ENCODE measurements at places on chromosomes 4 and X.

- DNase-seq: no peak
Observed at GRCh38 chr4:108849611-108850168, 86.8 kb upstream of the ETNPPL start.

DNA sequence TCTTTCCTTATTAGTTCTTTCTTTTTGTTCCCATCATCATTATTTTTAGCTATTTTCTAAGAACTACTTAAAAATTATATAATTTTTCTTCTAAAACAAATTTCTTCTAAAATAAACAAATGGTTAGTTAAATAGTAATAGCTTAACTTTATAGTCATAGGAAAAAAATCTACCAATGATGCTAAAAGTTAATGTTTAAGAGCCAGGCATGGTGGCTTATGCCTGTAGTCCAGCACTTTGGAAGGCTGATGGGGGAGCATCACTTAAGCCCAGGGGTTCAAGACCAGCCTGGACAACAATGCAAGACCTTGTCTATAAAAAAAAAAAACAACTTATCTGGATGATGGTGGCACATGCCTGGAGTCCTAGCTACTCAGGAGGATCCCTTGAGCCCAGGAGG lies 127.1 kb upstream of the ANXA3 start:
- no peak for DNase-seq

DNA sequence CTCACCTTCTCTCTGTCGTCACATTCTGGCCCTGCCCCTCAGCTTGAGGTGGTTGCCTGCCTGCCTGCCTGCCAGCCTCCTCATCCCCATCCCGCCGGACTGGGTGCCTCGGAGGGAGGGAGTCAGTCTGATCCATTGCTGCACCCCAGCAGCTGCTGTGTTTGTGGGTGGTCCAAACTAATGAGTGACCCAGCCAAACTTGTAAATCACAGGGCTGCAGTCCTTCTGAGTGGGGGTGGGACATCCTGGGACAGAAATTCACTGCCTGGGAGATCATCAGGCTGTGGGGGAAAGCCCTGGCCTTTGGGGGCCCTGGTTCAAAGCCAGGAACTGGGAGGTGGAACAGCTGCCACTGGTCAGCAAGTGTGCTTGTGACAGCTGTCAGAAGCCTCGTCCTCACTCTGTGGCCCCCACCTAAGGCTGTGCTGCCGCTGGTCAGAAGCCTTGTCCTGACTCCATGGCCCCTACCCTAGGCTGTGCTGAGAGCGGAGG lies 5.6 kb downstream of the GPR78 start:
- DNase-seq: no peak

- DNase-seq: no peak
Observed at GRCh38 chrX:53227224-53227765, 2.3 kb upstream of the KDM5C start.

DNA sequence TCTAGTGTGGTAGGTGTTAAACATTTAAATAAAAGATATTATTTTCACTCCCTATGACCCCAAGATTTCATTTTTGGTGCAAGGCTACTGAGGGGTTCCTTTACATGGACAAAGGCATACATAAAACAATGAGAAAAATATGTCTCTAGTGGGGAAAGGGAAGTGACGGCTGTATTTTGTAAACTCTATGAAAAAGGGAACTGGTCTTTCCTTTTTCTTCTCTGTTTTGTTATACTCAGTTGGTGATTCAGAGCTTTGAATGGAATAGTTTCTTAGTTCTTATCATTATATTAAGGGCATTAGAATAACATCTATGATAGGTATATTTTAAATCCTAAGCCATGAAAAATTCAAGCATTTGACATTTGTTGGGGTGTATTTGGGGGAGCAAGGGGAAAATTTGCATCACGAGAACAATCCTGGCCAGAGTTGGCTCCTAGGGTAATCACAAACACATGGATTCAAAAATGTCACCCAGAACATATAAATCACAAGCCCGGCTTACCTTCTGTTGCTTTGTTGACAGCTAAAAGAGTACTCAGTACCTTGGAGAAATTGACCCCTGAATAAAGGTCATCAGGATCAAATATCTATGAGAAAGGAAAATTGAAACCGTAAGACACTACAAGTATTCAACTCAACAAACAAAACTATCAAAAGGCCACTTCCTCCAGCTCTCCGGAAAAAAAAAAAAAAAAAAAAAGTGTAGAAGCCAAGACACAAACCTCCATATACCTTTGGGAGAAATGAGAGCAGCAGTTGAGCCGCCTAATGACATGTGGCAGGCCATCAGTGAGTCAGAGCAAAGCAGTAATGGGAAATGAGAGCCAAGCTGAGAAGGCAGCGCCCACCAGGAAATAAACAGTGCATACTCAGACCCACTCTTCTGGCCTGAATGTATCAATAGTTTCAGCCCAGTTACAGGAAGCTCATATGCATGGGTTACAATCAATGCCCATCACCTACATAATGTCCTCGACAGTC lies 33.4 kb downstream of the ARHGEF6 start:
- no peak for DNase-seq

DNA sequence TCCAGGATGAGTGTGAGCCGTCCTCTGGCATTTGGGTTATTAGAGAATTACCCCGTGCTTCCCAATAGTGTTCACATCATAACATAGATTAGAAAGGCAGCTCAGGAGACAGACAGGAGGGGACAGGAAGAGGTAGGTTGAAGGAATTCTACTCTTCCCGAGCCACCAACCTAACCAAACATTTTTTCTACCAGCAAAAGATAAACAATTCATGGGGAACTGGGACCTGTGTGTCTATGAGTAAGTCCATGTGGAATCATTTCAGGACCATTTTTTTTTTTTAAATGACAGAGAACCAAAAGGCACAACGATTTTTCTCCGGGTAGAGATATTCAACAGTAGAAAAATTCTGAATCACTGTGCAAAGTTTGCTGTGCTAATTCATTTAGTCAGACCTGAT lies 174.2 kb upstream of the ETNPPL start:
- no peak for DNase-seq
